Stimulated activated CD4-positive, alpha-beta T cell treated with anti-CD3 and anti-CD28 coated beads, Interleukin-15, amount 100 ng/mL, for 1 hour (primary cell): ENCODE measurements at places on chromosomes 6 and 20.
A peak's percentile ranks its signal among the peaks of the same experiment; 100 is the strongest.

GRCh38 chr6:2037237-2037926 is 208.0 kb downstream of the GMDS start:
- DNase-seq, result no peak

- DNase-seq, result no peak
Observed at GRCh38 chr6:15400572-15401004, 154.7 kb downstream of the JARID2 start.

DNA sequence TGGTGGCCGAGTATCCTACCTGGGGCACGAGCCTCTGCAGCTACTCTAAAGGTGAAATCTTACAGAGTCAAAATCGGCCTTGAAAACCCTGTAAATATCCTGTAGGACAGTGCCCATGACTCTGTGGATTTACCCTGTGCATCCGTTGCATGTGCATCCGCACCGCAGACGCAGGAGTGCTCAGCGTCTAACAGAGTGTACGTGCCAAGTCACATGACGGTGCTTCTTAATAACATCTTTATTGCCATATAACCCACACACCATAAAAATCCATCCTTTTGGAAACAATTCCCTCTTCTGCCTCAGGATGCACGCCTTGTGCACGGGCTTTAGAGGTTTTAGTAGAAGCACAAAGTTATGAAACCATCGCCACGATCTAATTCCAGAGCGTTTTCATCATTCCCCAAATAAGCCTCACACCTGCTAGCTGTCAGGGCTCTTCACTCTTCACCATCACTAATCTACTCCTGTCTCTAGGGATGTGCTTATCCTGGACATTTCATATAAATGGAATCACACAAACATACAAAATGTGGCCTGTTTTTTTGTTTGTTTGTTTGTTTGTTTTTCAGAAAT is 384.5 kb upstream of the SULF2 start:
- DNase-seq, result no peak

GRCh38 chr20:62845416-62846160 is 16.0 kb downstream of the TCFL5 start:
- no peak for DNase-seq

DNA sequence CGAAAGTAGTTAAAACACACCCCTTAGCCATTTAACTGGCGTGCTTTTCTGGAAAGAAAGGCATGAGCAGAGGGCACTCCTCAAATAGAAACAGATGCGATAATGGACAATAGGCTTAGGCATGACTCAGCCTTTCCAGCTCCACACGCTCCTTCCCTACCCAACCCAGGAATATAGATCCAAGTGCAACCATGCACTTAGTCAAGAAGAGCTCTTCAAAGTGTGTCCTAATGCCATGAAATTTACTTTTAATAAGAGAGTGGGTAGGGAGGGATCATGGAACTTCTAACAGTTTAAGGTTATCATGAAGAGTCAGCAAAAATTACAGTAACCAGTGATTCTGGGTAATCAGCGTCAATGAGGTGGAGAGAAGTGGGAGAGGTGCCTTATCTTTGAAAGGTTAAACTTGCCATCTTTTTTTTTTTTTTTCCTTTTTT is 2.4 kb upstream of the EFHC1 start:
- DNase-seq, result no peak

DNA sequence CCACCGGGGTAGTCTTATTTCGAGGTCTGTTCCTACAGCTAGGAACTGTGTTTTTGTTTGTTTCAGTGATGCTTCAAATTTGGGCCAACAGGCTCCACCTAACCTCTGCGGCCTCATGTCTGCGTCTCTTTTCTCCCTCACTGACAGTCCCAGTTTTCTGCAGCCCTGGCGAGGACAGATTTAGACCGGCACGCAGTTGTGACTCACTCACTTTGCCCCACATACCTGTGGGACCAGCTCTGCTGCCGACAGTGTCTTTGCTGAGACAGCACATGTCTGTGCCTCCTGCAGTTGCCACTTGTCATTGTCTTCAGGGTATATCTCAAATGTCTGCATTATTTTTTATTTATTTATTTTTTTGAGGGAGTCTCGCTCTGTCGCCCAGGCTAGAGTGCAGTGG is 29.2 kb downstream of the OSBPL2 start:
- DNase-seq, result no peak

DNA sequence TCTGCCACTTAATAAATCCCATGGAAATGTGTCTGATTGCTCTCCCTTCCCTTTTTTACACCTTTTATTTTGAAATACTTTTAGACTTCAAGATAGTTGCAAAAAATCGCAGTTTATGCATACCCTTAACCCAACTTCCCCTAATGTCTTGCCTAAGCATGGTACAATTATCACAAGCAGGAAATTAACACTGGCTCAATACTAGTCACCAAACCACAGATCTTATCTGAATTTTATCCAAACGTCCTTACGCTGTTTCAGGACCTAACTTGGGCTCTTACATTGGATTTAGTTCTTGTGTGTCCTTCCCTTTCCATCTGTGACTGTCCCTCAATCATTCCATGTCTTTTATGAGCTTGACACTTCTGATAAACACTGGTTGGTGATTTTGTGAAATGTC is 146.3 kb downstream of the ZNF217 start:
- no peak for DNase-seq

- no peak for DNase-seq
Observed at GRCh38 chr6:140921366-140922226, 1211.1 kb upstream of the GJE1 start.

- DNase-seq, result no peak
Observed at GRCh38 chr6:15200087-15200486, 45.8 kb upstream of the JARID2 start.

DNA sequence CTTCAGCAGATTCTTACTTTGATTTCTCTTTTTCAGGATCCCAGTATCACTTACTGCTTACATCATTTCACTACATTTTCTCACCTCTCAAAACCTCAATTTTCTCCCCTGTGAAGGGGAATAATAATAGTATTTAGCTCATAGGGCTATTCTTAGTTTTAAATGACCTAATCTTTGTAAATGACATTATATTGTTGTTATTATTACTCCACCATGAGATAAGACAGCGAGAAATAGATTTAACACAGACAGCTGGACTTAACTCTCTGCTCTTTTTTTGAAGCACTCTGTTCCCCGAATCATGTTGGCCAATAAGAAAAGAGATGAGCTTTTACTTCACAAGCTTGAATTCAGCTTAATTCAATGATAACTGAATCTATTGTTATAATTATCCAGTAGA is 108.5 kb upstream of the QKI start:
- no peak for DNase-seq

DNA sequence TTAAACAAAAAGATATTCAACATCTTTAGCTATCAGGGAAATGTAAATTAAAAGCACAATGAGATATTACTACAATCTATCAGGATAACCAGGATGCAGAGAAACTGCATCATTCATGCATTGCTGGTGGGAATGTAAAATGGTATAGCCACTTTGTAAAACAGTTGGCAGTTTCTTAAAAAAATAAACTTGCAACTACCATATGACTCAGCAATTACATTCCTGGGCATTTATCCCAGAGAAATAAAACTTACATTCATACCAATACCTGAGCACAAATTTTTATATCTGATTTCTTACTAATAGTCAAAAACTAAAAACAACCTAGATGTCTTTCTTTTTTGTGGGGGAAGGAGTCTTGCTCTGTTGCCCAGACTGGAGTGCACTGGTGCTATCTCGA is 190.3 kb upstream of the TAB2 start:
- no peak for DNase-seq

DNA sequence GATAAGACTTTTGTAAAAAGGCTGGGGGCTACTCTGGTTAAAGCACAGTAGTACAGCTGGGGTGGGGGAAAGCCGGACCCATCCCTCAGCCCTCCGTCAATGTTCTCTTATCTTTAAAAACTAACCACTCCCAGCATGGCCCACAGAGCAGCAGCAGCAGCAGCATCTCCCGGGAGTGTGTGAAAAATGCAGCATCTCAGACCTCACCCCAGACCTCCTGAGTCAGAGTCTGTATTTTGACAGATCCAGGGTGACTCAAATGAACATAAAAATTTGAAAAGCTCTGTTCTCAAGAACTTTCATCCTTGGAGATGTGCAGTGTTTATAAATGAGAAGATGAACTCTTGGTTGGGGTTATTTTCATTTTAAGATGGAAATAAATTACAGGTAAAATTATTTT is 277.7 kb upstream of the ECI2 start:
- DNase-seq, result no peak

GRCh38 chr6:153032255-153032882 is 29.9 kb upstream of the MTRF1L start:
- DNase-seq, result no peak

GRCh38 chr6:46736906-46737305 is 1.7 kb upstream of the PLA2G7 start:
- DNase-seq, result no peak

- peak; percentile 54 for DNase-seq
Observed at GRCh38 chr20:47663354-47664067, 121.8 kb downstream of the SULF2 start.

- DNase-seq, result no peak
Observed at GRCh38 chr6:47246551-47246950, 63.2 kb downstream of the TNFRSF21 start.

- no peak for DNase-seq
Observed at GRCh38 chr6:138339024-138339423, 38.7 kb upstream of the SMIM28 start.

DNA sequence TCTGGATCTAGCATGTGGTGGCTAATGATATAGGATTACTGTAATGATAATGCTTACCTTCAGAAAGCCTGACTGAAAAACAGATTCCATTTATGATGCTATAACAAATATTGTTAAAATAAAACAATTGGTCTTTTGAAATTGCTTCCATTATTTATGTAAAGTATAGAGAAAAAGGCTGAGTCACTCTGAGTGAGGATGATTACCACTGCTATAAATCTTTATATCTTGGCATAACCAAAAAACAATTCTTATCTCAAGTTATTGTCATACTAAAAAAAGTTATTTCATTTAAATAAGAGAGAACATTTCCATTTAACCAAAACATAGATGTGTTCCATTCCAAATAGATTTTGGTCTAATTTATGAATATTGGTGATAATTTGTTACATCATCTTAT is 53.0 kb upstream of the DST start:
- DNase-seq, result no peak

DNA sequence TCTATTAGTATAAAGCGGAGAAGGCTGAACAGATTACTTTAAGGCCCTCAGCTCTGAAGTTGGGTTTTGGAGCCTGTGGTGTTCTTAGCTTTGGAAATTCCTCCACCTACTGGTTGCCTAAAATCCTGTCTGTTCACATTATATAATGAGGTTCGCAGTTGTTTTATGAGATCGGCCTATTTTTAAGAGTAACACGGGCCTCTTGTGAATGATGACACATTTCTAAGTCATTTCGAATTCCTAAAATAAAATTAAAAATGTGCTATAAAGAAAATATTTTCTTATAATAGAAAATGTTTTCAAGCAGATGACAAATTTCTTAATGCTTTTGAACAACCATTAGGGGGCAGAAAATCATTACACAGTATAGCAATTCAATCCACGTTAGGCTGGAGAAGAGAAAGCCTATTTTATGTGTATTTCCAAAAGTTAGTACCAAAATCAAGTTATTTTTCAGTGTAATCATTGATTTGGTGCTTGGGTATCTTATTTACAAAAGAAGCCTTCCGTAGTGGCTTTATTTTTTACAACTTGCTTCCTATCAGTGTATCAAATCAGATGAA is 15.8 kb upstream of the FAM8A1 start:
- DNase-seq, result no peak

DNA sequence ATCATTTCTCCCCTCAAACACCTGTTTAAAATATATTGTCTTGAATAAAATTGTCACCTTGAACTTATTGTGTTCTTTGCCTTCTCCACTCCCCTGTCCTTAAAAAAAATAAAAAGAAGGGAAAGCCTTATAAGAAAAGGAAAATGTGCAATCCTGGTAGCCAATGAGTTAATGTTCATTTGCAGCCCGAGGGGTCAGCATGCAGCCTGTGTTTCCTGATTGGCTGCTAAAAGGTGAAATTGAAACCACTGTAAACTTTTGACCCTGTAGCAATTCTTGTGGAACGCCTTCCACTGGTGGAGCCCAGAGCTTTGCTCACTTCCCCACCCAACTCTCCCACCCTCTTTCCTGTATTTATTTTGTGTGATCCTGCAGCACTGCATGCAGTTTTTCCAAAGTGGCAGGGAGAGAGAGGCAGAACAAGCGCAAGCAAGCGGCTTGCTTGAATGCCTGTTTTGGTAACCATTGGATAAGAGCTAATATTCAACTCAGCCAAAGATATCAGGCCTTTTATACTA is 74.9 kb downstream of the NCOA3 start:
- no peak for DNase-seq

GRCh38 chr20:62795023-62795761 is 1.1 kb upstream of the MRGBP start:
- DNase-seq, result no peak

- no peak for DNase-seq
Observed at GRCh38 chr6:143564484-143565017, 53.0 kb upstream of the FUCA2 start.

- DNase-seq, result no peak
Observed at GRCh38 chr6:167221400-167222201, 63.8 kb upstream of the GPR31 start.

DNA sequence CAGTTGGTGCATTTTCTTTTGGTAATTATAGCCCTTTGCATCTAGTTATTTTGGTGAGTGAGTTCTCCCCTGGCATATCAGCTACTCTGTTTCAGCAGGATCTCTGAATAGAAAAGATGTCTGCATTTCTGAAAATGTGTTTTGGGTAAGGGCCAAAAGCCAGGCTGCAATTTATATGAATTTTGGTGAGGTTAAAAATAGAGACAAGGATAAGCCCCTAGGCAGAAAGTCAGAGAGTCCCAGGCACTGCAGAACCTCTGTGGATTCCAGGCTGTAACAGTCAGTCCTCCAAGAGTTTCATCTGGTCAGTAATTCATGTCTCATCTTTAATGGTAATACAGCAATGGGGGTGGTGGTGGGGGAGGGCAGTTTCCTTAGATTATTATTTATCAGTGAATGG is 53.0 kb downstream of the HDGFL1 start:
- DNase-seq, result no peak

GRCh38 chr6:151434369-151434768 is 17.6 kb downstream of the RMND1 start:
- no peak for DNase-seq

GRCh38 chr20:61253264-61253639 is 1.2 kb downstream of the CDH4 start:
- DNase-seq, result no peak
